Uterus (tissue), 4 donors: ENCODE measurements at places on chromosomes 7 and 10. TPM values are rescaled to one million over a fixed set of nuclear protein-coding genes. Genes with fewer than 3 reads are reported as not detected.

NACAD gene
- total RNA-seq = 4.1 TPM

TEX47 gene
- not detected for total RNA-seq

FAM13C gene
- total RNA-seq = 18.7 TPM

FAM24B gene
- total RNA-seq = not detected

NRAP gene
- 0.07 TPM for total RNA-seq

KCNH2 gene
- total RNA-seq = 32.7 TPM

GAD2 gene
- total RNA-seq = not detected

DPP6 gene
- total RNA-seq = 4.1 TPM

COL28A1 gene
- 0.26 TPM for total RNA-seq

OR2A1 gene
- not detected for total RNA-seq

CTAGE6 gene
- 2.4 TPM for total RNA-seq

FAM170B gene
- not detected for total RNA-seq

NFE2L3 gene
- total RNA-seq = 4.1 TPM

LMBR1 gene
- 135 TPM for total RNA-seq

COL1A2 gene
- total RNA-seq = 10,885 TPM

HOXA9 gene
- 26.4 TPM for total RNA-seq

FKBP9 gene
- 62.9 TPM for total RNA-seq

MLXIPL gene
- not detected for total RNA-seq

ARHGAP12 gene
- total RNA-seq = 74.7 TPM

NEBL gene
- total RNA-seq = 0.26 TPM
